Fibroblast of lung (primary cell): ENCODE measurements at places on chromosomes 6 and 20.

GRCh38 chr6:117555882-117556498 lies 46.3 kb downstream of the GOPC start:
- peak; percentile 52 for DNase-seq

GRCh38 chr6:91221072-91221720 lies 634.3 kb upstream of the MAP3K7 start:
- no peak for DNase-seq

DNA sequence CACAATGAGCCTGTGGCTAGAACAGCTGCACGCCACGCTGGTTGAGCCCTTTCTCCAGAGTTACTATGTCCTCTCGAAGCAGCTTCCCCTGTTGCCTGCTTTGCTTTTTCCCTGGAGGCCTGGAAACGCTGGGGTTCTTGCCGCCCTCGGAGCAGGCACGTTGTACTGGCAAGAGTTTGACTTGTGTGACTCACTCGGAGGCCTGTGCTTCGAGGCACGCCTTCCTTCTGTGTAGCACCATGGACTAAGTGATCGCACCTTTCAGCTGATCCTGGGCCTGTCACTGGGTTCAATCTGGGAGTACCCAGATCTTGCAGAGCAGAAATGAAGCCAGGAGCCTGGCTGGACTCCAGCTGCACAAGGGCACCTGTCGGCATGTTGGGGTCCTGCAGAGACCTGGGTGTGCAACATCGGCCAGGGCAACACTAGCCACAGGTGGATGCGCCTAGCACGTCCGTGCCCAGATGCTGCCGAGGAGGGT lies 5.2 kb downstream of the INSM1 start:
- peak; percentile 15 for DNase-seq

DNA sequence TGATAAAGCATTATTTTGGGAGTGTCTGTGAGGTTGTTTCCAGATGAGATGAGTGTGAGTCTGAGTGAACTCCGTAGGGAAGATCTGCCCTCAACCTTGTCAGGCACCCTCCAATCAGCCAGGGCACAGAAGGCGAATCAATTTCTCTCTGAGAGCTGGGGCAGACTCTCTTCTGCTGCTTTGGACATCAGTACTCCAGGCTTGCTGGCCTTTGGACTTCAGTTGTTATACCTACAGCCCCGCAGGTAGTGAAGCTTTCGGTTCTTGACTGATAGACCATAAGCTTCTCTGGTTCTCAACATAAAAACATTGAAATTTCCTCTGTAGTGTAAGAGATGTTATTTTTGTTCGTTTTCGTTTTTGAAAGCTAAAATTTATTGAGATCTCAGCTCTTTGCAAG lies 71.4 kb downstream of the MAFB start:
- DNase-seq: no peak

GRCh38 chr6:110682460-110682853 lies 132.8 kb downstream of the CDK19 start:
- DNase-seq: peak; percentile 67

GRCh38 chr20:19625426-19625825 lies 132.6 kb upstream of the RIN2 start:
- DNase-seq: no peak

DNA sequence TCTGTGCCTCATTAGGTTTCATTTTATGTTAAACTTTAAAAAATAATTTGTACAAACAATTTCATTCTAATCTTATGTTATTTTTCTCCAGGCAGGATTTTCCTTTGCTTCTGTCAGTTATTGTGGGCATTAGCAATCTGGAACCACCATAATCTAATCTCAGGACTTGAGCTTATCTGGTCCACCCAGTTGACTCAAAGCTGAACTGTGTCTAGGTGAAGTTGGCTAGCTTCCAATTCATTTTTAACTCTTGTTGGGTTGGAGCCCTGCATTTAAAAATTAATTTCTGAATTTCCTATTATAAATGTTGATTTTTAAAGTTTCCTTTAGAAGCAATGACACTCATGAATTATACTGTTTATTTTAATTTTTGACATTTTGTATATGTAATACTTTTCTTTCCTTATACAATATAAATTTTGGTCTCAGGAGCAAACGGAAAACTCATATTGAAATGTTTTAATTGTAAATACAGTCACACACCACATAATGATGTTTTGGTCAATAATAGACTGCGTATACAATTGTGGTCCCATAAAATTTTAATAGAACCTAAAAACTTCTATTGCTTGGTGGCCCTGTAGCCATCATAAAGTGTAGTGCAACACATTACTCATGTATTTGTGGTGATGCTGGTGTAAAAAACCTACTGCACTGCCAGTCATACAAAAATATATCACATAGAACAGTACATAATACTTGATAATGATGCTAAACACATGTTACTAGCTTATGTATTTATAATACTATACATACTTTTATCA lies 121.3 kb downstream of the CLVS2 start:
- no peak for DNase-seq

- no peak for DNase-seq
Observed at GRCh38 chr6:161050134-161050765, 58.7 kb downstream of the MAP3K4 start.

DNA sequence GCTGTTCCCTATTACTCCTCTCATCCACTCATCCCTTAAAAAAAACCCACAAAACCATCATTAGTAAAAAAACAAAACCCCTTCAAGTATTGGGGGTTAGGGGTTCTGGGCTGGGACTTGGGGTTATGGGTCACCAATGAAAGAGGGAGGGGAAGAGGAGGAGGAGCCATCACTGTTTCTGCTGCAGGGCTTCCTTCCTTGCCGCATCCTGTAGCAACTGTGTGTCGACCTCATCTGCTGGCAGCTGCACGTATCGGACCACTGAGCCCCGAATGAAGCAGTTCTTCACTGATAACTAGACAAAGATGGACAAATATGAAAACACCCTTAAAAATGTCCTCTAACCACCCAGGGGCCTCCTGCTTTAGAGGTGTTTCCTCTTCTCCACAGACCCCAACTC lies 2.0 kb upstream of the VARS1 start:
- no peak for DNase-seq

GRCh38 chr6:147538821-147539220 lies 30.3 kb downstream of the SAMD5 start:
- no peak for DNase-seq

GRCh38 chr6:1716396-1716795 lies 106.7 kb downstream of the FOXC1 start:
- DNase-seq: no peak

DNA sequence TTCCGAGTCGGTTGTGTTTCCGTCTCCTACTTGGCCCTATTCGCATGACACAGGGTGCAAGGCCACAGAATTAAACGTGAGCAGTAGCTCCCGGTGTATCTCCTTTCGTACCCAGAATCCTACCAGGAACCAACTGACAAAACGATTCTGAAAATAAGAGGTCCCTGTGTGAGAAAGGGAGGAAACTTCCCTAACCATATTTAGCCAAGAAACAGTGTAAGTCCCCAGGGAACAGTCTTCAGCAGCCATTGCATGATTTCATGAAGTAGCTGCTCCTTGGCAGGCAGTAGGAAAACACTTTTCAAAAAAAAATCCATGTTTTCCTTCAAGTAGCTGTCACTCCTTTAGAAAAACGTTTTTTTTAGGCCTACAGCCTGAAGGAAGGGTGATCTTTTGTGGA lies 46.9 kb downstream of the PDE10A start:
- DNase-seq: peak; percentile 6

DNA sequence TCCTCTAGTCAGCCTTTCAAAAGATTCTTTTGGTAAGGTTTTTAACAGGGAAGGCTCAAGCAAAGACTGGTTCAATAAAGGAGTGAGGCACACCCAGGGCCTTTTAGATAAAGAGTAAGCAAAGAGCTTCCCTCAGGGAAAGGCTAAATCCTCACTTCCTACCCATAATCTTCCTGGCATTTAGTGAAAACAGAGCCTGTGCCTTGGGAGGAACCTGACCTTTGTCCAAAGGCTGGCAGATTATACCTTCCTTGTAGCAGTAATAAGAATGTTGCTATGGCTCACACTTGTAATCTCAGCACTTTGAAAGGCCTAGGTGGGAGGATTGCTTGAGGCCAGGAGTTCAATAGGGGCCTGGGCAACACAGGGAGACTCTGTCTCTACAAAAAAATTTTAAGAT lies 280.1 kb upstream of the PLCB4 start:
- DNase-seq: no peak

DNA sequence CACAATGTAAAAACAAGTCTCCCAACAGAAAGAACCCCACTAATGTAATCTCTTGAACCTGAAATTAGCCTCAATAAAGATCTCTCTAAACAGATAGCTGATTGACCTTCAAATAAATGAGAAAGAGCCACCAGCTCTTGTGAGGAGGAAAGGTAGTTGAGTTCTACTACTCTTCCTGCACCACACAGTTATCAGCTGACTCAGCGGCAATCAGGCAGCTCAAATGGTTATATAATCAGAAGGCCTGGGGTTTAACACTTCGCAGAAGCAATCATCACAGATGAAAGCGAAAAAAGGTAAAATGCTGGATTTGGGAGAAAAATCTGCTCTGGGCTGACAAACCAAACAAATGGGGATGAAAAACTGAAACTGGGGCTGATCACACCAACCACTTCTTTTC lies 91.8 kb downstream of the CHD6 start:
- no peak for DNase-seq

DNA sequence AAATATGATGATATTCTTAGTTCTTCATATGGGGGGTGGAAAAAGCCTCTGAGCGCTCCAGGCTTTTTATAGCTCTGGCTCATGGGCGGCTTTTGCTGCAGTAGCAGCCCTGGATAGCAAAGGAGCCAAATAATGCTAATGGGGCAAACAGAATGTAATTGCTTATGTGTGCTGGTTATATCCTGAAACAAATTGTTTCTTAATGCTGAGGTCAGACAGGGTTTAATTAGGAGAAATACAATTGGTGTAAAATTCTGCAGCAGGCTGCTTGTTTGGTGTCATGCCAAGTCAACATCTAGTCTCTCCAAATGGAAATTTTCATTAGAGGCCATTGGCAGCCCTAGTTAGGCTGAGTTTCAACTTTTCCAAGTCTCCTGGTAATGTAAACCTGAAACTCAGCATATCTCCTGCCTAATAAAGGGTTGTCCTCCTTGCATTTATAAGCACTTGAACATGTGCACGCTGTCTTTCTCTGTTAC lies 530.1 kb upstream of the NOX3 start:
- DNase-seq: peak; percentile 0

DNA sequence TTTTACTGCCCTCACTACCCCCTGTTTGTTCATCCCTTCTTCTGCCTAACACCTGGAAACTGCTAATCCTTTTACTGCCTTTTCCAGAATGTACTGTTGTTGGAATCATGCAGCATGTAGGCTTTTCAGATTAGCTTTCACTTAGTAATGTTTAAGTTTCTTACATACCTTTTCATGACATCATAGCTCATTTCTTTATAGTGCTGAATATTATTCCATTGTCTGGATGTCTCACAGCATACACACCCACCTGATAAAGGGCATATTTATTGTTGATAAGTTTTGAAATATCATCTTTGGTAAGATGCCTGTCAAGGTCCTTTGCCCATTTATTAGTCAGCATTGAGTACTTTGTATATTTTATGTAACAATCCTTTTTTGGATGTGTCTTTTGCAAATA lies 588.2 kb upstream of the NRSN1 start:
- DNase-seq: no peak

- no peak for DNase-seq
Observed at GRCh38 chr20:13928901-13929300, 61.5 kb downstream of the SEL1L2 start.

- DNase-seq: no peak
Observed at GRCh38 chr6:45012687-45013086, 315.4 kb upstream of the RUNX2 start.

DNA sequence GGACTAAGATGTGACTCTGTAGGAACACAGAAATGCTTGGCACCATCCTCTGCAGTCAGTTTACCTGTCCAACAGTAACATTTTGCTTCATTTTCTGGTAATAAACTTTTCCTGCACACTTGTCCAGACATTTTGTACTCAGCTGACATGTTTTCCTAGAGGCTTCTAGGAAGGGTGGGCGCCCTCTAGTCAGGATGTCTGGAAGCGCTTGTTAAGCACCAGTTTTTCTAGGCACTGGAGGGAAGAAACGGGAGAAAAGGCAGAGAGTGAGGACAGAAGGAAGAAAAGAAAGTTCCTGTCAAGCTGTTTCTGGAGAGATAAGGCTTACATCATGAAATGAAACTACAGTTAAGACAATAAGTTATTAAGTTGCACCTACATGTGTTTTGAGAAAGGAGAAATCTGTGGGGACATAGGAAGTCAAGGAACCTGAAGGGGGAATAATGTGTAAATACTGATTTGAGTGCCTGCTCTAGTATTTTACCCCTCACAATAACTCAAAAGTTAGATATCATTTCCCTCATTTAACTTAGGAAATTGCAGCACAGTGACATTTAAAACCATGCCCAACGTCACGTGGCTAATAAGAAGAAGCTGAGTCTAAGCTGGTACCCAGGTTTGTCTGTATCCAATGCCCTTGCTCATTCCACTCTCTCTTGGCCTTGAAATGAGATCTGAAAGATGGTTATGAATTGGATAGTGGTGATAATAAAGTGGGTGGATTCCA lies 42.7 kb upstream of the TNFRSF21 start:
- no peak for DNase-seq

- no peak for DNase-seq
Observed at GRCh38 chr20:57080796-57081195, 185.6 kb downstream of the BMP7 start.

GRCh38 chr6:131683479-131683878 lies 17.7 kb downstream of the OR2A4 start:
- DNase-seq: no peak

GRCh38 chr6:44734886-44735629 lies 347.6 kb downstream of the CDC5L start:
- no peak for DNase-seq

DNA sequence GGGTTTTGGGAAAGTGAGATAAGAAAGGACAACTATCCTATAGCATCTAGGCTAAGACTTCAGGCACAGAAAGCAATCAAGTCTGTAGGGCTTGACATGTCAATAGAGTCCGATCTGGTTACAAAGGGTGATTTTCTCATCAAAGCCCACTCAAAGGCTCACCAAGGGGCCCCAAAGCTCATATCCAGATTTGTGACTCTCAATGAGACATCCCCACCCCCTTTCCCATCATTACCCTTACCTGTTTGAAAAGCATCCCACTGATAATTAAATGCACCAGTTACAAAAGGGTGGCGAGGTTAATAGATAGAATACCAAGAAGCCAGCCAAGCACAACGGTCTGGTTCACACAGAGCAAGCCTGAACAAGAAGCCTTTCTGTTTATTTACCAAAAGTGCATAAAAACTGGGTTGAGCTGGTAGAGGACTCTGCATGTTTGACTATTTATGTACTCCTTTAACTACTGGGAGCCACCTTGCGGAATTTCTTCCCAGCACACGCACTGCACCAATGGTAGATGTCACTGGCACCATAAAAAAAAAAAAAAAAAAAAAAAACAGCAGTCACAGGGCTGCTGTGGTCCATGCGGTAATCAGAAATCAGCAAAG lies 6.1 kb downstream of the JAG1 start:
- DNase-seq: no peak

- no peak for DNase-seq
Observed at GRCh38 chr20:24816431-24816830, 132.6 kb upstream of the CST7 start.
